ENCODE measurements at places on chromosomes 4 and X.
A peak's percentile ranks its signal among the peaks of the same experiment; 100 is the strongest.

GRCh38 chrX:107627838-107628661 is at the start of gene PRPS1:
Gene PRPS1 (plus strand): TSS chrX:107628510. CDS start chrX:107628629, 119 bp downstream.
- peak; percentile 74 for DNase-seq

- no peak for DNase-seq
These were observed 38.1 kb downstream of the PNPLA4 start for GRCh38 chrX:7889135-7889534.

DNA sequence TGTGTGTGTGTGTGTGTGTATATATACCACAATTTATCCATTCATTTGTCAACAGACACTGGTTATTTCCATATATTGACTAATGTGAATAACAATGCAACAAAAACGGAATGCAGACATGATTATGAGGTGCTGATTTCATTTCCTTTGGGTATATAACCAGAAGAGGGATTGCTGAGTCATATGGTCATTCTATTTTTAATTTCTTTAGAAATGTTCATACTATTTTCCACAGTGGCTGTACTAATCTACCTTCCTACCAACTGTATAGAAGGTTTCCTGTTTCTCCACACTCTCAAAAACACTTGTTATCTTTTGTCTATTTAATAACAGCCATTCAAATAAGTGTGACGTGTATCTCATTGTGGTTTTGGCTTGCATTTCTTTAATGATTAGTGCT is 269.9 kb downstream of the OPHN1 start:
- no peak for DNase-seq

DNA sequence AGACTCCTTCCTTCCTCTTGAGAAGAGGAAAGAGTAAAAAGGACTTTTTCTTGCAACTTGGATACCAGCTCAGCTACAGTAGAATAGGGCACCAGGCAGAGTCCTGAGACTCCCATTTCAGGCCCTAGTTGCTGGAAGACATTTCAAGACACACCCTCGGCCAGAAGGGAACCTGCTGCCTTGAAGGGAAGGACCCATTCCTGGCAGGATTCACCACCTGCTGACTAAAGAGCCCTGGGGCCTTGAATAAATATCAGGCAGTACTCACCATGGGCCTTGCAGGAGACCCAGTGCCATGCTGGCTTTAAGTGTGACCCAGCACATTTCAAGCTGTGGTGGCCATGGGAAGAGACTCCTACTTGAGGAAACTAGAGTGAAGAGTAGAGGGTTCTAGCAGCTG is 317.6 kb downstream of the DKK2 start:
- DNase-seq: no peak

DNA sequence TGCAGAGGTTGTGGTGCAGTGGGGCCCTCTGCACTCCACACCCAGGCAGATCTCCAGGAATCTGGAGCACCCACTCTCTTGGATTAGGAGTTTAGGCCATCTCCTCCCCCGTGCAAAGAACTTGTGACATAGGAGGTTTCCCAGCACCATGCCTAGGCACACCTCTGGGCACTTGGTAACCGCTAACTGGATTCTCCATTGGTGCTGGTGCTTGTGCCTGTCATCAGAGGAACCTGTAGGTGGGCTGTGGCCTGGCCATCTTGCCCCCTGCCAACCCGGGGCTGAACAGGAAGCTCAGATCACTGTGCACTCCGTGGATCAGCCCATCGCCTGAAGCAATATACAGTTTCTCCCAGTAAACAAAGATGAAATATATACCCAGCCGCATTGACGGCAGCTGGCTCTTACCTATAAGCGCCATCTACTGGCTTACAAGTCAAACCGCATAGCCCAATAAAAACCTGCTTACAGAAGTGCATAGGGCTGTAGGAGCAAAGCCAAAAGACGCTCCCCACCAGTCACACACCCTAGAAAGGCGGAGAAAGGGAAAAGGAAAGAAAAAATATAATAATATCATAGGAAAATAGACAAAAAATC is 19.1 kb upstream of the TEX13B start:
- no peak for DNase-seq

- no peak for DNase-seq
These were observed 251.9 kb upstream of the NR3C2 start for GRCh38 chr4:148693913-148694649.

- no peak for DNase-seq
These were observed 1055.8 kb upstream of the DIAPH2 start for GRCh38 chrX:95628796-95629195.

GRCh38 chrX:19695884-19696283 is 180.6 kb upstream of the MAP3K15 start:
- DNase-seq: no peak

DNA sequence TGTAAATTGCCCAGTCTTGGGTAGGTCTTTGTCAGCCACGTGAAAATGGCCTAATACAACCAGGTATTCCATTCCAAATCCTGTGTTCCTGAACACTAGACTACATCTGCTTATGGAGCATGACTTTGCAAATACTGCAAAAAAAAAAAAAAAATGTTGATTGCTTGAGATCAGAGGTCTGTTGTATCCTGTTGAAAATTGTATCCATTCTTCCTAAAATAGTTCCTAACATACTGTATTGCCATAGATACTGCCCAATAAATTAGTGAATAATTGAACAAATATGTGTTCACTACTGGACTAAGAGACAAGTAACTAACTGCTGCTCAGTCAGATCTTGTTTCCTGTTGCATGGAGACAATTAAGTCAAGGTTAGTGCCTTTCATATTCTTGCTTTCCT is 164.3 kb upstream of the PABPC4L start:
- no peak for DNase-seq

- DNase-seq: no peak
These were observed 103.6 kb downstream of the FAM13A start for GRCh38 chr4:88953400-88953799.

GRCh38 chr4:100461807-100462605 is 55.8 kb downstream of the EMCN start:
- no peak for DNase-seq

DNA sequence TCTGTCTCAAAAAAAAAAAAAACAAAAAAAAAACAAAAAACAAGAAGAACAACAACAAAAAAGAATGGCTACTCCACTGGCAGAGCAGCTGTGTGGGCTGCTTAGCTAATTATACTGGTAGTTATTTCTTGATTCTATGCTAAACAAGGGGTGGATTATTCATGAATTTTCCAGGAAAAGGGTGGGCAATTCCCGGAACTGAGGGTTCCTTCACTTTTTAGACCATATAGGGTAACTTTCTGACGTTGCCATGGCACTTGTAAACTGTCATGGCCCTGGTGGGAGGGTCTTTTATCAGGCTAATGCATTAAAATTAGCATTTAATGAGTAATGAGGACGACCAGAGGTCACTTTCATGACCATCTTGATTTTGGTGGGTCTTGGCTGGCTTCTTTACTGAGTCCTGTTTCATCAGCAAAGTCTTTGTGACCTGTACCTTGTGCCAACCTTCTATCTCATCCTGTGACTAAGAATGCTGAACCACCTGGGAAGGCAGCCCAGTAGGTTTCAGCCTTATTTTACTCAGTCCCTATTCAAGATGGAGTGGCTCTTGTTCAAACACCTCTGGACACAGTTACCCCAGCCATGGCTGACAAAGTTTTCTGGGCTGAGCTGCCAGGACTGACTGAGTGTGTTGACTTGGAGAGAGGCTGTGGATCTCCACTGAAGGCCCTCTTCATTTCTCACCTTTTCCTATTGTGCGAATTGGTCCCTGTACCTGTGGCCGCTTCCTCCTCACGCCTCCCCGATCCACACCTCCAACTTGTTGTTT is 1.3 kb upstream of the OCIAD2 start:
- DNase-seq: no peak

- no peak for DNase-seq
These were observed 94.1 kb upstream of the ACSL4 start for GRCh38 chrX:109826954-109827708.

GRCh38 chrX:123481913-123482851 is 250.7 kb downstream of the THOC2 start:
- DNase-seq: no peak

GRCh38 chrX:38368774-38369173 is 16.4 kb downstream of the OTC start:
- DNase-seq: no peak

GRCh38 chrX:123432361-123433150 is 248.5 kb downstream of the GRIA3 start:
- no peak for DNase-seq

DNA sequence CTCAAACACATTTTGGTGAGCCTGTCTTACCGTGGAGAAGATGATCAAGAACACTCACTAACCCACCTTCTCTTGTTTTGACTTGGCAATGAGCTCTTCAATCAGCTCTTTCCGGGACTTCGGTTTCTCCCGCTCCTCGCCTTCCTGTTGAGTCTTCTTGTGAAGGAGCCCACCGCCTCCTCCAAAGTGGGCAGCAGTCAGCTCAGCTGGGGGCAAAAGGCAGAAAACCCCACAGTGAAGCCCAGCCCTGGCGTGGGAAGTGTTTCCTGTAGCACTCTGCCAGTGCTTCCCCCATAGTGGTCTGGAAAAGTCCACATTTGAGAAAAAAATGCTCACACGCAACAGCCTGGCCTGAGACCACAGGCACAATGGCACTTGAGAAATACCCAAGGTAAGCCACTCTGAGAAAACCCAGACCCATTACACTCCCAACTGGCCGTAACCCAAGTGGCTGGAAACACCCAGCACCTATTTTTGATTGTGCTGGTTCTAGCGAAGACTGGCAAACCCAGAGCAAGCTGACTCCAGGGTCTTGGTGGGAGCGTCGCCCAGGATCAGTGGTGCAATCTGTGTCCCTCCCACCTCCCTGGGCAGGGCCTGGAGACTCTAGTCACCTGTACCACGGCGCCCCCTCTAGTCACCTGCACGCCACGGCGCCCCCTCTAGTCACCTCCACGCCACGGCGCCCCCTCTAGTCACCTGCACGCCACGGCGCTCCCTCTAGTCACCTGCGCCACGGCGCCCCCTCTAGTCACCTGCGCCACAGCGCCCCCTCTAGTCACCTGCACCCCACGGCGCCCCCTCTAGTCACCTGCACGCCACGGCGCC is 8.6 kb downstream of the NOP14 start:
- peak; percentile 53 for DNase-seq

GRCh38 chr4:121728798-121729226 is 32.0 kb upstream of the ANXA5 start:
- no peak for DNase-seq

DNA sequence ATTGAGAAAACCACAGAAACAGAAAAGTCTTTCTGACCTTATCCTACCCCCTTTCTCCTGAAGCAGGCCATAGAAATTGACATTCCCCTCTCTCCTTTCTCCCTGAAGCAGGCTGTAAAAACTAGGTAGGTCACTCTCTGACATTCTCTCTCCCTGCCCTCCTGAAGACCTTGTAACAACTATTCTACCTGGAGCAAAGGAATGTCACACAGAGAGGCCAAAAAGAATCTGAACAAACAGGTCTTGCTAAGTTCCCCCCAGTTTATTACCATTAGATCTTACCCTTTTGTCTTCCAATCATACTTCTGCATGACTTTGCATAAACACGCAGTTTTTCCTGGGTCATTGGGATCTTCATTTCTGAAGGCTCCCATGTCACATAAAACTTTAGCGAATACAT is 198.3 kb upstream of the GYPA start:
- DNase-seq: no peak

GRCh38 chr4:166501941-166502382 is 628.9 kb downstream of the TLL1 start:
- no peak for DNase-seq

DNA sequence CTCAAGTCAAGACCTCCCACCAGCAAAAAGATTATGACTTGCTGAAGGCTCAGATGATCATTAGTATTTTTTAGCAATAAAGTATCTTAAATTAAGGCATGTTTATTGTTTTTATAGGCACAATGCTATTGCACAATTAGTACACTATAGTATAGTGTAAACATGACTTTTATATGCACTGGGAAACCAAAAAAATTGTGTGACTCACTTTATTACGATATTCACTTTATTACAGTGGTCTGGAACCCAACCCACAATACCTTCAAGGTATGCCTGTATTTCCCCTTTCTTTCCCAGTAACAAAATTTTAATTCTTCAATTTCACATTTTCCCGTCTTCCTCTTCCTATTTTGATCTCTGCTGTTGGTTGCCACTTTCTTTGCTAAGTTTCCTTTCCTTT is 37.7 kb downstream of the ZCCHC12 start:
- DNase-seq: no peak

DNA sequence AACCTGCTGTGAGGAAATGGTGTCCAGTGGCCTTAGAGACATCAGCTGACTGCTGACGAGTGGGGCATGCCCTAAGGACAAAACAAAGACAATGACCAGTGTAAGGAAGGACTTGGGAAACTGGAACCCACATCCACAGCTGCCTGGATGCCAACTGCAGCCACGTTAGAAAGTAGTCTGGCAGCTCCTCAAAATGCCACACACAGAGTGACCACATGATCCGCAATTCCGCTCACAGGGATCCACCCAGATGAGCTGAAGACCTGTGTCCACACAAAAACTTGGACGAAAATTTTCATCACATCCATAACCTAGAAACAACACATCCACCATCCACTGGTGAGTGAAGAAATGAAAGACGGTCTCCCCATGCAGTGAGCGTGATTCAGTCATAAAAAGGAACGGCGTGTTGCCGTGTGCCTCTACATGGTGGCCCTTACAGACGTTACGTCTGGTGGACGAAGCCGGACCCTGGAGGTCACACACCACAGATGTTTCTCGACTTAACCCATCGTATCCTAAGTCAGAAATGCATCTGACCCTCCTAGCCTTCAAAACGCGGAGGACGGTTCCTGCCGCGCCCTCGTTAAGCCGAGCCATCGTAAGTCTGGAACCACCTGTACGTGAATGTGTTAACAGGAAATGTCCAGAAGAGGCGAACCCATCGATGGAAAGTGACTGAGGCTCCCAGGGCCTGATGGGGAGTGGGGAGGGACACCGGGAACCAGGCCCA is 40.6 kb upstream of the MXD4 start:
- DNase-seq: no peak

GRCh38 chr4:84578540-84579402 is 4.2 kb upstream of the CDS1 start:
- DNase-seq: no peak

DNA sequence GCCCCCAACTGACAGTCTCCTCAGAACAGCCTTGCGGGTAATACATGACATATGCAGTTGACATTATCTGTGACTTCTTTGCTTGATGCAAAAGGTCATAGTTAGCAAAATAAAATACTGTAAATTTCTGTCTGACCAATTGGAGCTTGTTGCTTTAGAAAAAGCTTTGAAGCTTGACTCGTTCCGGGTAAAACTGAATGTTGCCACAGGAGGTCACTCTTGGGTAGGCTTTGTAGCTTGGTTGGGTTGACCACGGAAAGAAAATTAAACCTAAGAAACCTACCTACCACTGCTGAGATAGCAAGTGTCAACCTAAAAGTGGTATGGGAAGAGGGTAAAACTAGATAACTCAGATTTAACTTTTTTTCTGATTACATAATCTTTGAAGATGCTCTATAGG is 23.2 kb downstream of the PRPS2 start:
- no peak for DNase-seq
